Right renal pelvis (tissue), 4 donors: ENCODE measurements at places on chromosomes 4 and X.

GRCh38 chrX:32185160-32185559, 1026.2 kb downstream of the DMD start:
- no peak for DNase-seq

DNA sequence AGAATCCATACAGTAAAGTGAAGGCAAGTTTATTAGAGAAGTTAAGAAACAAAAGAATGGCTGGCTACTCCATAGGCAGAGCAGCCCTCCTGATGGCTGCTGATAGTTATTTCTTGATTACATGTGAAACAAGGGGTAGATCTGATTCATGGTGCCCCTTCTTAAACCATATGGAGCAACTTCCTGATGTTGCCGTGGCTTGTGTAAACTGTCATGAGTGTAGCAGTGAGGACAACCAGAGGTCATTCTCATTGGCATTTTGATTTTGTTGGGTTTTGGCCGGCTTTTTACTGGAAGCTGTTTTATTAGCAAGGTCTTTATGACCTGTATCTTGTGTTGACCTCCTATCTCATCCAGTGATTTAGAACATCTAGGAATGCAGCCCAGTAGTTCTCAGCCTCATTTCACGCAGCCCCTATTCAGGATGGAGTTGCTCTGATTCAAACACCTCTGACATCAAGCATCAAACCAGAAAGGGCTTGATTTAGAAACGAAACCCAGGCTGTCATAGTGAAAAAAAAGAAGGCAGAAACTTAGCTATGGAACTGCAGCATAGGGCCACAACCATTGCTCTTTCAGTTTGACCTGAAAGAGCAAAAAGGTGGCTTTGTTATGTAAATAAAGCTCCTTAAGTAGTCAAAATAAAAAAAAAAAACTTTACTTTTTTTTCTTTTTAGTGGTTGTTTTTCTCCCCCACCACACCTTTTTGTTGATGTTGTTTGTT, 37.8 kb downstream of the SPCS3 start:
- DNase-seq, result no peak

- no peak for DNase-seq
Measured at GRCh38 chr4:105430811-105431210, 43.1 kb downstream of the PPA2 start.

- DNase-seq, result no peak
Measured at GRCh38 chrX:143615851-143616250, 20.1 kb downstream of the SLITRK4 start.

DNA sequence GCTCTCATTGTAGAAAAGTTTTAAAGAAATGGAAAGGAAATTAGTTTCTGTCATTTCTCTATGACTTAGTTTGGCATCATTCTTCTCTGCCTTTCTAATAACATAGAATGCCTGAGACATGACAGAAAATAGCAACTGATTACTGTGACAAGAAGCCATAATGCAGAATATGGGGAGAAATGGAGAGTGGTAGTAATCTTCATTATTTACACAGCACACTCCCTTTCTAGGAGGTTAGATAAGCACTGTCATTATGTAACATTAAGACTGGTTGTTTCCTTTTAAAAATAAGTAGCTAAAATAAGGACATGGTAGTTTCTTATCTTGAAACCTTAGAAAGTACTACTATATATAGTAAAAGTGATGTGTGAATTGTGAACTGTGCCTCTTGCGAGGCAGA, 1227.9 kb upstream of the PABPC4L start:
- no peak for DNase-seq
